Activated T-cell treated with anti-CD3 and anti-CD28 coated beads, Interleukin-2, amount 50 U/mL, for 4 hours (primary cell): ENCODE measurements at places on chromosomes 16 and 17.

- DNase-seq: no peak
Observed at GRCh38 chr16:13793841-13794409, 126.0 kb upstream of the ERCC4 start.

- no peak for DNase-seq
Observed at GRCh38 chr17:8001976-8002720, at the start of gene GUCY2D. Gene GUCY2D, plus strand, starts transcription at chr17:8002615. Its CDS starts 433 bp downstream, at chr17:8003048.

- peak; percentile 47 for DNase-seq
Observed at GRCh38 chr16:57592591-57593003, 35.8 kb upstream of the ADGRG1 start.

DNA sequence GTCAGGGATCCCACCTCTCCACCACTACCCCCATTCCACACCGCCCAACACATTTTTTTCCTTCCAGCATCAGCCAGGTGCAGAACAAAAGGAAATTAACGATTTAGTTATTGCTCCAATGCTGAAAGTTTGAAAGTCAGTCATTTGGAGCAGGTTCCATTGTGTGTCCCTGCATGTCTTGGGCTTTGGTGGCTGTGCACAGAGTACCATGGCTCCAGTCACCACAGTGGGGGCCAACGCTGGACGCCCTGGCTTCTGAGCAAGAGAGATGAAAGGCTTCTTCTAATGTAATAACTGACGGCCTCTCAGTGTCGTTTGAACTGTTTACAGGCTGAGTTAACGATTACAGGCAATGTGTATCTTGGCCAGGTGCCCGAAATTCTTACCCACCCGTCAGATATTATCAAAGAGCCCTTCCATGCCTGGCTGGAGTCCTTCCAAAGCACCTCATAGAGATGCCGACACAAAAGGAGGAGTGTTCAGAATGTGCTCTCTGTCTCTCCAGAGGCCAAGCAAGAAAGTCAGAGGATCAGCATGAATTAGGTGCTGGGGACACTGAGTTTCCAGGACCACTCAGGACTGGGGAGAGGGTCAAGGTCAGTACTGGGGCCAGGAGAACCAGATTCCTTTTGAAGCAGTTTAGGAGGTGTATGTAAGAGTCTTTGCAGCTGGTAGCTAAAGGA lies 25.9 kb downstream of the RNF43 start:
- DNase-seq: no peak

DNA sequence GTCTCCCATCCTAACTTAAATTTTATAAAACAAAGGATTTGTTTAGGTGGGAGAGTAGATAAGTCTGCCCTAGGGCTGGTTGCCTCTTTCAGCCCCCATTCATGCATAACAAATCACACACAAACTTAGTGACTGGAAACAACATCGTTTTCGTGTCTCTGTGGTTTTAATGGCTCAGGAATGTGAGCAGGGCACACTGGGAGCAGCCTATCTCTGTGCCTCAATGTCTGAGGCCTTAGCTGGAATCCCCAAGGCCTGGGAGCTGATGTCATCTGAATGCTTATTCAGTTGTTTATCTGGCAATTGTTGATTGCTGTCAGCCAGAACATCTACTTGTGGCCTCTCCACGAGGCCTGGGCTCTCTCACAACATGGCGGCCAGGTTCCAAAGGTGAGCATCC lies 101.9 kb upstream of the HSBP1 start:
- DNase-seq: no peak

GRCh38 chr16:55041540-55042234 lies 111.0 kb downstream of the IRX5 start:
- no peak for DNase-seq

- no peak for DNase-seq
Observed at GRCh38 chr17:42142371-42142896, 12.4 kb downstream of the RAB5C start.

DNA sequence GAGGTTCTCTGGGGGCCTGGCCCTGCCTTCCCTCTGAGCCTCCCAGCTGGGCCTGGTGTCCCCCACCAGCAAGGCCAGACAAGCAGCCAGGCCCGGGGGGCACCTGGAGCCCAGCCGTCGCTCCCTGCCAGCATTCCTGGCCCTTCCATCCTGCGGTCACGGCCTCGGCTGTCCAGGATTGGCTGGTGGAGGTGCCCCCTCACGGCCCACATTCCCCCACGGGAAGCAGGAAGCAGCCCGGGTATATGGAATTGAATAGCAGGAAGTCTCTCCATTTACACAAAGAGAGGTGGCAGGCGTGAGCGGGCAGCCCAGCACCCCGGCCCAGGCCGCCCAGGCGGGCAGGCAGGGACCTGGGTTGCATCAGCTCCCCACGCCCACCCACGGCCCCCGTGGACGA lies 14.5 kb downstream of the TRAF7 start:
- DNase-seq: no peak

GRCh38 chr17:7857713-7858521 lies at the start of gene CYB5D1:
Gene CYB5D1, plus strand, starts transcription at chr17:7858003. Its CDS starts 132 bp downstream, at chr17:7858135.
- peak; percentile 83 for DNase-seq

GRCh38 chr17:11318207-11318606 lies 77.2 kb downstream of the SHISA6 start:
- no peak for DNase-seq

DNA sequence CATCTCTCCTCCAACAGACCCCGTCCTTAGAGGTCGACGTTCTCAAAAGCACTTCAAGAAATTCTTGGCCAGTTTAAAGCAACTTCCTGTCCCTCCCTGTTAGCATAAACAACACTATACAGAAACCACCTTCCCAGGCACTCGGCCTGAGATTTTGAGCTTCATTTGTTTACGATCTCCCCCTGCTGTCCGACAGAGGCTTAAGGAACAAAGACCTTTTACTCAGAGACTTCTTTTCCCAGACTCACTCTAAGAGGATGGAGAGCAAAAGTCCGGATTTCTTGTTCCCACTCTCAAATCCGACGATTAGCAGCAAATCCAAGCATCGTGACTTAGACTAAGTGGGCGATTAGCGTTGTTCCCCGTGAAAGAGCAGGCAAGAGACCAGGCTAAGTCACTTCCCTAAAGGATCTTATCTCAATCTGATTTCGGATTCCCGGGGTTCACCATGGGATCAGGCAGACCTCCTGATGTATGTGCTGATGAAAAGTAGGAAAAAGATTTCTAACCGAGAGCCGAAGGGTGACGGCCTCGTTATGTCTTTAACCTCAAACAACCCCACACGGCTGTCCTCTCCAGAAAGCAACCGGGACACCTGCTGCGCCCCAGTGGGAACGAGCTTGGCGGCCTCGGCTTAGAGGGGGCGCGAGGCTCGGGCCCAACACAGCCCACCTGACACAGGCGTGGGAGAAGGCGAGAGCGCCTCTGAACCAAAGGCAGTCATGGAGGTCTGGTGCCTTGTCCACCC lies 598 bp downstream of the INPP5K start:
- peak; percentile 34 for DNase-seq

DNA sequence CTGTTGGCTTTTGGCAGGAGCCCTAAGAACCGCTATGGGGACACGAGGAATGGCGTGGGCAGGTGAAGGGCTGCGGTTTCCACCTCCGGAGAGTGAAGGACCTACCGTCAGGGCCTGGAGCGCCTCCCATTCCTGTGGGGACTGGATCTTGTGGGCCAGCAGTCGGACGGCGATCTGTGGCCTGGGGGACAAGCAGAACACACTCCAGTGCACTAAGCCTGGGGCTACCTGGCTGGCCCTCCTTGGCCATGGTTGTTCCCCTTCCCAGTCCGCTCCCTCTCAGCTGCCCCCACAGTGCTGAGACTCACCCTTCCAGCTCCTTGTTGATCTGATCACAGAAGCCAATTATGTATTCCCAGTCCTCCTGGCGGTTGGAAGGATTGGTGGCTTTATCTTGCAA lies 15.0 kb downstream of the GGA3 start:
- no peak for DNase-seq

DNA sequence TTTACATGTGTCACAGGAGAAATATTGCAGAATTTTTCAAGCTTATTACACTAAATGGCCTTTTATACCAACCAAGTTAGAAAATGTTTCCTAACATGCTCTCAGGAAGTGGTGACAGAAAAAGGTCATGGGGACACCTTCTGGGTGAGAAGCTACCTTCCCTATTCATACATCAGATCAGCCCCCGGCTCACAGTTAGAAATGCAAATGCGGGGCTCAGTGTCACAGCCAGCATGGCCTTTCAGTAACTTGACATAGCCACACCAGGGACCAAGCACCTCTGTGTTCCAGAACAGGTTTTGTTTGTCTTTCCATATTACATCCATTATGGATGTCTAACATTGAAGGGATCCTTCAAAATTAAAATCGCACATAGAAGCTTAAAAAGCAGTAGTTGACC lies 59.5 kb downstream of the CHD9NB start:
- no peak for DNase-seq

DNA sequence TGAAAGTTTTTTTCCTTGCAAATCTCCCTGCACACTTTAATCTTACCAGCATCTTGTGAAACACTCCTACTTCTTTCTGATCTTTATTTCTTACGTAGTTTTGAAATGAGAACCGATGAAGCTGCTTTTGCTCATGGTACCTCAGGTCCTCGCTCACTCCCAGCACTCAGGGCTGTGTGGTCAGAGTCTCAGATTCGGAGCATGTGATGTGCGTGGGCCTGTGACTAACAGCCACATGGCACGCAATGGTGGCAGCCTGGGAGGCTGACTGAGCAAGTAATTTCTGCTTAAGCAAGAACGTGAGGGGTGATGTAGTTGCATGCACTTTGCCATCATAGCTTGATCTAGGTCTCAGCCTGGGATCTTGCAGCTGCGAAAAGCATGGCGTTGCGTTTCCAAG lies 624.3 kb downstream of the MAF start:
- DNase-seq: no peak

DNA sequence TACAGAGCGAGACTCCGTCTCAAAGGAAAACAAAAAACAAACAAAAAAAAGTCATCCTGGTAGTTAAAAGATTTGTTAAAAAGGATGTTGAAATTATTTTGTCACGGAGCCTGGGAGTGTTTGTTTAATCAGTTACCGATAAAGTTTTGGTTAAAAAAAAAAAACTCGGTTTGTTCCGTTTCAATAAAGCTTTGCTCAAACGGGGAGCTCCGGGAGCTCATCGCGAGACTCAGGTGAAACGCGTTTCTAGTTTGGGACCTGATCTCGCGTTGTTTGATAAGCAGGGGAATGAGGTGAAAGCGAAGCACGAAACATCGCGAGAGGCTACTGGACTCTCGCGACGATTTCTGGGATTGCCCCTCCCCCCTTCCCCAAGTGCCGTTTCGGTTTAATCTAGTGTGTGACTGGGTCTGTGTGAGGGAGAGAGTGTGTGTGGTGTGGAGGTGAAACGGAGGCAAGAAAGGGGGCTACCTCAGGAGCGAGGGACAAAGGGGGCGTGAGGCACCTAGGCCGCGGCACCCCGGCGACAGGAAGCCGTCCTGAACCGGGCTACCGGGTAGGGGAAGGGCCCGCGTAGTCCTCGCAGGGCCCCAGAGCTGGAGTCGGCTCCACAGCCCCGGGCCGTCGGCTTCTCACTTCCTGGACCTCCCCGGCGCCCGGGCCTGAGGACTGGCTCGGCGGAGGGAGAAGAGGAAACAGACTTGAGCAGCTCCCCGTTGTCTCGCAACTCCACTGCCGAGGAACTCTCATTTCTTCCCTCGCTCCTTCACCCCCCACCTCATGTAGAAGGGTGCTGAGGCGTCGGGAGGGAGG lies at the start of gene CDK12:
Gene CDK12, plus strand, starts transcription at position 374 of the 813 bp plus-strand sequence. CDS start 586 bp downstream, outside the sequence.
- peak; percentile 93 for DNase-seq

GRCh38 chr17:57985675-57985974 lies 2.4 kb downstream of the VEZF1 start:
- DNase-seq: no peak

- DNase-seq: no peak
Observed at GRCh38 chr17:39222151-39222550, 3.6 kb downstream of the STAC2 start.

DNA sequence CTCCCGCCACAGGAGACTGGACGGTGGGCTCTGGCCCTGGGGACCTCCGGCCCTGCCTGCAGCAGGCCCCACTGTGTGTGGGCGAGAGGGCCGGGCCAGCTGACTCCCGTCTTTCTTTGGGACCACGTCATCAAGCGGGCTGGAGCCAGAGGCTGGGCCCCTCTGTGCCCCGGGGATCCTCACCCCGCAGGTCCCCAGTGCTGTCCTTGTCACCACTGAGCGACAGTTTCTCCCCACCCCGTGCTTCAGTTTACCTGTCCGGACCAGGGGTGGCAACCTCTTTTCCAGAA lies 181.9 kb upstream of the ZNF469 start:
- no peak for DNase-seq

DNA sequence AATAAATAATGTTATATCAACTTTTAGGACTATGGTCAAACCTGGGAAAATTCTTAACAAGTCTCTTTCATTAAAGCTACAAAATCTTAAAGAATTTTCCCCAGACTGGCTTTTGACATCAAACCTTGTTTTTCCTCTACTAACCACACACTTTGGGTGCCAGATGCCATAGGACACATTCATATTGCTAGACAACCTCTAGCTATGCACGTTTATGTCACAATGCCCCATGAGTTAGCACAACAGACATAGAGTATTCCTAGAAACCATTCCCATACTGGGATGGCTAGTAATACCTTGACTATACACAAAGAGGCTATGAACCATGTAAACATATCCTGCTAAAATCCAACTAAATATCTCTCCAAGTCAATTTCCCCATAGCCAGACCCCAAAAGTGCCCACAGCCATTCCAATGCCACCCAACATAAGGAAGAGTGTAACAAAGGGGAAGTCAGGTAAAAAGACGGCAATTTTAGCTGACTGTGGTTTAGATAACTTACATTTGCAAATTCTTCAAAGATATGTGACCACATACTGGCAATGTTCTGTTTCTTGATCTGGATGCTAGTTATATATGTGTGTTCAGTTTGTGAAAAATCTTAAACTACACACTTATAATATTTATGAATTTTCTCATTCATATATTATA lies 23.4 kb downstream of the SMURF2 start:
- no peak for DNase-seq

DNA sequence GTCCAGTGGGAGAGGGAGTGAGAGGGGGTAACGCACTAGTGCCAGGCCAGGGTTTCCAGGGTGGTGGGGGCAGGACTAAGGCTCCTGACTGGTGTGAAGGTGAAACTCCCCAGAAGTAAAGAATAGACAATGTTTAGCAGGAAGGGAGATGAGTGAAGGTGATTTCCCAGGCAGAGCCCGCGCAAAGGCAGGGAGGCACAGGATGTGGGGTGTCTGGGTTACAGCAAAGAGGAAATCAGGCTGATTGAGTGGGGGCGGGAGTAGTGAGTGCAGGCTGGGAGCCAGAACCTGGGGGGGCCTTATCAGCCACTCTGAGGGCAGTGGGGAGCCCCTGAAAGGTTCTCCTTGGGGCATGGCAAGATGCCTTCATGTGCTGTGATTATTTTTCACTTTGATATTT lies 167.5 kb downstream of the UTP18 start:
- peak; percentile 62 for DNase-seq

- DNase-seq: no peak
Observed at GRCh38 chr17:2108170-2108569, 53.3 kb downstream of the HIC1 start.

GRCh38 chr16:3824121-3824795 lies 56.3 kb downstream of the CREBBP start:
- no peak for DNase-seq
